ENCODE measurements at places on chromosomes 13 and 19.

DNA sequence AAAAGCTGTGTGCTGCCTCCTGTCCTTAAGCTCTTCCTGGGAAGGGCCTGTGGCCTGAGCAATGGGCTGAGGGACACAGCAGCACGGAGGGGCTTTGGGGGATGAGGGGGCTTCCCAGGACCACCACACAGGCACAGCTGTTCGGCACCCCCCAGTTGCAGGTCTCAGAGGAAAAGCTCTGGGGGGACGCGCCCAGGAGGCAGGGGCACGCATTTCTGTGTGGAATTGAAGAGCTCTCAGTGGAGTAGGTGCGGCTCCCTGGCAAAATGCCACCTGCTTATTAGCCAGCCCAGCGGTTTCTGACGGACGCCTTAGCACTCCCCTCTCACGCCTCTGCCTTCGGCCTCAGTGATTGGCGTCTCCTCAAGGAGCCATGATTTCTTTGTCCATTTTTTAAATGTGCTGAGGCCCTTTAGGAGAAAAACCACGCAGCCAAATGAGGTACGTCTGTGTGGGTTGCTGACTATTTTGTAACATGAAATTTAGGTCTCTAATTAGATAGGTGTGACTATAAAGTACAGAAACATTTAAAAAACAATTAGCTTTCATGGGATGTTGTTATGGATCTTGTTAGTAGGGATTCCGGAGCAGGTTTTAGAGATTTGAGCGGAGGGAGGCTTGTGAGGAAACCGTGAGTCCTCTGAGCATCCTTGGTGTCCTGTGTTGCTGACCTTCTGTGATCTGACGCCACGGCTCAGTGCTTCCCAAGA, 4.0 kb downstream of the MCF2L start:
- no peak for DNase-seq

- peak; percentile 2 for DNase-seq
These were observed at the start of gene INSR for GRCh38 chr19:7293762-7294557. TSS of gene INSR (minus strand) at chr19:7294414. CDS start at chr19:7293891, 523 bp downstream.

DNA sequence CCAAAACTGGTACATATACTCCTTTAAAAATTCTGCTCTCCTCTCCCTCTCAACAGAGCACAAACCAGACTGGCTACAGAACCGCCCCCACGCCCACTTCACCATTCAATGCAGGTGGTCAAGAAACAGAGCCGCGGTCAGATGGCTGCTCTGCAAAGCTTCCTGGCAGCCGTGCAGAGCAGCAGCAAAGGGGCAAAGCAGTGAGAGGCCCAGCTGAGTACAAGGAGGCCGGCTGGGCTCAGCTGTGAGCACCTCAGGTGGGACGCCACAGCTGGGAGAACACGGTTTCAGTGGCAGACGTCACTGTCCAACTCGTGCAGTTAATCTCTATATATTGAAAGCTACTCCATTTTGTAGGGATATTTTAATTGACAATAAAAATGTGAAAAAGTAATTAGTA, 8.3 kb downstream of the GRTP1 start:
- DNase-seq: no peak

DNA sequence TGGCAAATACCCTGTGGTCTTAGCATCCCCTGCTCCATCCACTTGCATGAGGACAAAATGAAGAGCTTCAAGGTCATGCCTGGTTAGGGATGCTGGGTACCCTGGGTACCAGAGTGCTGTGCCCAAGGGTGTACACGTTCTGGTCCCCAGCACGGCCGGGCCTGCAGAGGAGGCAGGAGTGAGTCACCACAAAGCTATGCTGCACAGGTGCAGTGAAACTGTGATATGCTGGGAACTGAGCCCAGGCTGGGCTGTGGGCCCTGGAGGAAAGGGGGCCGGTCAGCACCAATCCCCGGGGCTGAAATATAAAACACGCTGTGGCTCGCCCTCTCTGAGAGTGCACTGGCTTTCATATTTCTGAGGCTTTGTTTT, 95.1 kb downstream of the TSHZ3 start:
- no peak for DNase-seq
